ENCODE measurements at places on chromosomes 13 and 19.

DNA sequence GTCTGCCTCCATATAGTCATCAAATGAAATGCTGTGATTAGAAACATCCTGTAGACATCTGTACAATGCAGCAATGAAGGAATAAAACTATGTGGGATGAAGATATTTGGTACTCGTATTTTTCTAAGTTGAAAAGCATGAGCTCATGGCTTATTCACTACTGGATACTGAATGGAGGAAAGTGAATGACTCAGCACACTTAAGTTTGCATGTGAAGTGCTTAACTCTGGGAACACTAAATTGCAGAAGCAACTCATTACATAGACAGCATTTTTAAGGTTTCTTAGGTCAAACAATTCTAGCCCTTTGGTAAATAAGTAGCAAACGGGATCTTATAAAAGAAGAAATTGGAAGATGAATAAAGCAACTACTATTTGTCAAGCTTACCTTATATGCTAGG is 429.0 kb upstream of the MIR17HG start:
- DNase-seq, result no peak

DNA sequence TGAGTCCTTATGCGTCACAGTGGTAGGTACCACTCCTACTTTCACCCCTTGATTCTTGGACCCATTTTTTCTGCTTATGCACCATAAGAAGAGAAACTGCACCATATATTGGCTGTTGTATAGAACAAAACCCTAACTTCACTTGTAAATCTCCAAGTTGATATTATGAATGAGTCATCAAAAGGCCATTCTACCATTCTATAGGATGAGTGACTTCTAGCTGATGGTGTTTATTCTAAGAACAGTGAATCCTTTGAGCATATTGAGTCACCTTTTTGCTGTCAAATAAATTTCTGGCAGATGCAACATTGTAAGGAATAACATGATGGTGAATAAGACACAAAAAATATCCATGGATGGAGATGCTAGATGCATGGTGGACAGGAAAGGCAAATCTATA is 57.7 kb downstream of the POLR1D start:
- DNase-seq, result no peak

DNA sequence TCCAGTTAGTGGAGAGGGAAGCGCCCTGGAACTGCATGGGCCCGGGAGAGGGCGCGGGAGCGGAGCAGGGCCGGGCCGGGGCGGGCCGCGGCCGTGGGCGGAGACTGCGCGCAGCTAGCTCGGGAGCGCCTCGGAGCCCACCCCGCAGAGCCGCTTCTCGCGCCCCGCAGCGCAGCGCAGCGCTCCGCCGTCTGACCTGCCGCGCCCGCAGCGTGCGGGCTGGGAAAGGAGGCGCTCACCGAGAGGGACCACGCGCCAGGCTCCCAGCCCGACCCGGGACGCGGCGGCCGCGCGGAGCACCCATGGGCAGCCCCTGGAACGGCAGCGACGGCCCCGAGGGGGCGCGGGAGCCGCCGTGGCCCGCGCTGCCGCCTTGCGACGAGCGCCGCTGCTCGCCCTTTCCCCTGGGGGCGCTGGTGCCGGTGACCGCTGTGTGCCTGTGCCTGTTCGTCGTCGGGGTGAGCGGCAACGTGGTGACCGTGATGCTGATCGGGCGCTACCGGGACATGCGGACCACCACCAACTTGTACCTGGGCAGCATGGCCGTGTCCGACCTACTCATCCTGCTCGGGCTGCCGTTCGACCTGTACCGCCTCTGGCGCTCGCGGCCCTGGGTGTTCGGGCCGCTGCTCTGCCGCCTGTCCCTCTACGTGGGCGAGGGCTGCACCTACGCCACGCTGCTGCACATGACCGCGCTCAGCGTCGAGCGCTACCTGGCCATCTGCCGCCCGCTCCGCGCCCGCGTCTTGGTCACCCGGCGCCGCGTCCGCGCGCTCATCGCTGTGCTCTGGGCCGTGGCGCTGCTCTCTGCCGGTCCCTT is at the start of gene MLNR:
Gene MLNR (plus strand): TSS at position 303 of the 820 bp plus-strand sequence. CDS start 0 bp downstream, at position 303.
- DNase-seq, result no peak

DNA sequence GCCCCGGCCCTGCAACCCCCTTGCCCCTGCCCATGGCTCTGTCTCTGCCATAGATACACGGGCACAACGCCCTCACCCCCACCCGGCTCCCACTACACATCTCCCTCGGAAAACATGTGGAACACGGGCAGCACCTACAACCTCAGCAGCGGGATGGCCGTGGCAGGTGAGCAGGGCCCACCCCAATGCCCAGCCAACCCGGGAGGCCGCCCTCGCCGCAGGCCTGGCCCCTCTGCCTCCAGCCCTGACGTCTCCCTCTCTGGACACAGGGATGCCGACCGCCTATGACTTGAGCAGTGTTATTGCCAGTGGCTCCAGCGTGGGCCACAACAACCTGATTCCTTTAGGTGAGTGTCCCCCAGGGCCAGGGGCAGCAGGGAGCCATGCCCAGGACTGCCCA is 7.7 kb downstream of the YIPF2 start:
- DNase-seq, result no peak

- DNase-seq, result no peak
Measured at GRCh38 chr13:111980146-111980929, 86.6 kb upstream of the SOX1 start.

- peak; percentile 42 for DNase-seq
Measured at GRCh38 chr19:1471515-1472160, 7.4 kb downstream of the C19orf25 start.

DNA sequence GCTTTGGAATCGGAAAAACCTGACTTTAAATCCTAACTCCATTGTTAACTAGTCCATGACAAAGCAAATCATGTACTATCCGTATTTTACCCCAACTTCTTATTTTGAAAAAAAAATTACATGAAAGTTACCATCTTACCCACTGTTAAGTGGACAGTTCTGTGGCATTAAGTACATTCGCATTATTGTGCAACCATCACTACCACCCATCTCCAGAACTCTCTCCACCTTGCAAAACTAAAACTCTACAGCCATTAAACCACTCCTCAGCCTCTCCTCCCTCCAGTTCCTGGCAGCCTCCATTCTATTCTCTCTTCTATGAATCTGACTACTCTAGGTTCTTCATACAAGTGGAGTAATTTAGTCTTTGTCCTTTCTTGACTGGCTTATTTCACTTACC is 176.5 kb downstream of the USP12 start:
- DNase-seq, result no peak

GRCh38 chr13:105798541-105798940 is 736.9 kb downstream of the EFNB2 start:
- no peak for DNase-seq

- peak; percentile 43 for DNase-seq
Measured at GRCh38 chr19:30046522-30046921, 104.5 kb downstream of the URI1 start.

GRCh38 chr19:40366697-40367561 is 18.4 kb downstream of the PLD3 start:
- DNase-seq, result no peak

GRCh38 chr13:42119875-42120274 is 71.4 kb downstream of the DGKH start:
- DNase-seq, result no peak

GRCh38 chr19:18477042-18477779 is 39.3 kb upstream of the ISYNA1 start:
- no peak for DNase-seq

- no peak for DNase-seq
Measured at GRCh38 chr13:74646091-74646490, 511.9 kb upstream of the KLF12 start.

- no peak for DNase-seq
Measured at GRCh38 chr19:33641956-33642498, 20.3 kb downstream of the CHST8 start.

Data from midbrain (tissue), 1 donor.